NCI-H1105 treated with DMSO at 0.1 percent for 48 hours (cell line): ENCODE measurements at places on chromosomes 12 and 14.

DNA sequence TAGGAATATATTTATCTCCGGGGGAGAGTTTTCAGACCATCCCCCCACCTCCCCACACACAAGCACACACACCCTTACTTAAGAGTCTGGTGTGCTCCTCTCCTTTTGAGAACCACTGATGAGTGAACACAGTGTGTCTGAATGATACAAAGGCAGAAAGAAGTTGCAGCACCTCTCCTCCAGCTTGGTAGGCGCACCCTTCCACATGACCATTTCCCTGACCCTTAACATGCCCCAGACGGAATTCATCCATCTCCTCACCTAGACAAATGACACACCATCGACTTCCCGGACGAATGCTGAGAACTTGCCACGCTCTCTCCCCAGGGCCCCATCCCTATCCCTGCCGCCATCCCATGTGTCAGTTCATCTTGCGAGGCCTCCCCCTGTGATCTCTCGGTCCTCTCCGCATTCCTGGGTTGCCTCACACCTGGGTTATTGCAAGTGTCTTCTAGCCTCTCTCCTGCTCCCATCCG, 3.9 kb downstream of the TNFRSF1A start:
- DNase-seq: no peak

- peak; percentile 88 for DNase-seq
Observed at GRCh38 chr14:103140316-103141109, 17.3 kb downstream of the TNFAIP2 start.

GRCh38 chr12:120078868-120079267, 37.7 kb downstream of the RAB35 start:
- no peak for DNase-seq

GRCh38 chr12:104377514-104377812, 73.9 kb downstream of the EID3 start:
- no peak for DNase-seq

GRCh38 chr12:52975820-52976573, 27.1 kb downstream of the KRT18 start:
- no peak for DNase-seq

DNA sequence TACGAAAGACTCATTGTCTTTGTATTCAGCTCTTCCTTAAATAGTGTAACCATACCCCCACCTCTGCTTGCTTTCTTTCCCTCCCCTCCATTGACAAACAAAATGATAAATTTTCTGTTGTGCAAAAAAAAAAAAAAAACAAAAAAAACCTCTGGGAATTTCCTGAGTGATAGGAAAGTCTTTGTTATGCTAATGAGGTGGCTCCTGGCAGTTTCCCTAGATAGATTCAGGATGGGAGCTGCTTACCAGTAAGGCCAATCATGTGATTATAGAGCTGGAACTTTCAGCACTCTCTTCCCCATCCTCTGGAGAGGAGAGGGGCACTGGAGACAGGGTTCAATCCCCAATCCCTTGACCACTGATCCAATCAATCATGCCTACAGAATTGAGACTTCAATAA, 120.5 kb downstream of the NUAK1 start:
- DNase-seq: no peak

DNA sequence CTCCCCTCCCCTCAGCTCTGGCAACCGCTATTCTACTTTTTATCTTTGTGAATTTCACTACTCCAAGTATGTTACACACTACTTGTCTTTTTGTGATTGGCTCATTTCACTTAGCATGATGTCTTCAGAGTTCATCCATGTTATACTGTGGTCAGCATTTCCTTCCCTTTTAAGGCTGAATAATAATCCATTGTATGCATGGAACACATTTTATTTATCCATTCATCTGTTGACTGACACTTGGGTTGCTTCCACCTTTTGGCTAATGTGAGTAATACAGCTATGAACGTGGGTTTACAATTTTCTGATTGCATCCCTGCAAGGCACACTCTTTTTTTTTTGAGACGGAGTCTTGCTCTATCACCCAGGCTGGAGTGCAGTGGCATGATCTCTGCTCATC, 53.0 kb upstream of the FUT8 start:
- no peak for DNase-seq

GRCh38 chr14:100983710-100984109, 80.2 kb upstream of the RTL1 start:
- DNase-seq: no peak

- no peak for DNase-seq
Observed at GRCh38 chr14:100644383-100644782, 57.2 kb upstream of the BEGAIN start.

- no peak for DNase-seq
Observed at GRCh38 chr12:51676875-51677274, 85.8 kb downstream of the SCN8A start.

- DNase-seq: no peak
Observed at GRCh38 chr12:96007729-96008128, 11.6 kb upstream of the HAL start.

DNA sequence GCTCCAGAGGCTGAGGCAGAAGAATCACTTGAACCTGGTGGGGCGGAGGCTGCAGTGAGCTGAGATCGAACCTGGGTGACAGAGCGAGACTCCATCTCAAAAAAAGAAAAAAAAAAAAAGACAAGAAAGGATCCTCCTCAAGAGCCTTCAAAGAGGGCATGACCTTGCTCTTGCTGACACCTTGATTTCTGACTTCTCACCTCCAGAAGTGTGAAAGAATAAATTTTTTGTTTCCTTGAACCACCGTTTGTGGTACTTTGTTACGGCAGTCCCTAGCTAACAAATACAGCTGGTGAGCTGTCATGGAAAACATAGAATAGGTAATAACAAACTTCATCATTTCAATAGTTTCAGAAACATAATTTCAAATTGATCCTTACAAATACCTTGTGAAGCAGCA, 1.9 kb upstream of the ACTR10 start:
- DNase-seq: no peak

GRCh38 chr12:98653866-98654493, 8.9 kb downstream of the APAF1 start:
- DNase-seq: peak; percentile 70

- DNase-seq: peak; percentile 64
Observed at GRCh38 chr14:21498540-21499526, 12.3 kb downstream of the METTL3 start.

DNA sequence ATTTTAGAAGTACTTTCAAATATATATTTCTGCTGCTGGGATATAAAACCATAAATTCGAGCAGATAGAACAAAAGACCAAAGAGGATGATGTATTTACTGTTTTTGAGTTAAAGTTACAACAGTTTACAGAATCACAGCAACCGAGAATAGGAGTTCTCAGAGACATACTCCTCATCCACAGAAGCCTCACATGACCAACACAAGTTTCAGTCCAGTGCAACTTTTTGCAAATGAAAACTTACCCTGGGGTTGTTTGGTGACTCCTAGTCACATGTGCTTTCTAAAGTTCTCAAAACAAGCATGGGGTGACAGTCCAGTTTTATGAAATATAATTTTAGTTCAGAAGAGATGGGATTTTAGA, 117.1 kb downstream of the PRKCH start:
- DNase-seq: no peak

DNA sequence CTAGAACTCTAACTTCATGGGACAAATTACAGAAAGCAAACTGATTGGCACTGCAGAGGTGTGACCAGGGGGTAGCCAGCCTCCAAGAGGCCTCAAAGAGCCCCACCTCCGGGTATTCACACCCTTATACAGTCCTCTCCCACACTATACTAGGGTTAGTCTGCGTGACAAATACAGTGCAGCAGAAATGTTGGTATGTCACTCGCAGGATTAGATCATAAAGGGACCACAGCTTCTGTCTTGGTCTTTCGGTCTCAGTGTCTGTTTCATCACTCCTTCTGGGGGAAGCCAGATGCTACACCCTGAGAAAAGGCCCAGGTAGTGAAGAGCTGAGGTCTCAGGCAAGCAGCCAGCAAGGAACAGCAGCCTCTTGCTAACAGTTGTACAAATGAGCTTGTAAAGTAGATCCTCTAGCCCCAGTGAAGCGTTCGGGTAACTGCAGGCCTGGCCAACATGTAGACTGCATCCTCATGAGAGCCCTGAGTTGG, 68.9 kb upstream of the SAV1 start:
- no peak for DNase-seq

- DNase-seq: no peak
Observed at GRCh38 chr12:10220398-10221077, 7.9 kb downstream of the GABARAPL1 start.

GRCh38 chr14:81386290-81386745, 13.8 kb downstream of the STON2 start:
- no peak for DNase-seq

DNA sequence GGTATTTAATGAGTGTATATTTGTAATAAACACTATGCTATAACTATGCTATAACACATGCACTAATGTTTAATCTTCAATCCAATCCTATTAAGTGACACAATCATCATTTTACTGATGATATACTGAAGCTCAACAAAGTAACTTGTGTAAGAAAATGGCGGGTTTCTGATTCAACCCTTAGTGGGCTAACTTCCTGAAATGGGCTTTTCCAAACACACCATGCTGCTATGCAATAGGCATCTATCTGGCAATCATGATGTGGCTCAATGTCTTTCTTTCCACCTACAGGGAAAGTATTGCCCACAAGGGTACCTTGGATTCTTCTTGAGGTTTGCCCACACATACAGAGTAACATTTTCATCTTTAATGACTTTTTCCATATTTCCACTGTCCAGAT, 48.3 kb downstream of the DNAI7 start:
- DNase-seq: no peak

DNA sequence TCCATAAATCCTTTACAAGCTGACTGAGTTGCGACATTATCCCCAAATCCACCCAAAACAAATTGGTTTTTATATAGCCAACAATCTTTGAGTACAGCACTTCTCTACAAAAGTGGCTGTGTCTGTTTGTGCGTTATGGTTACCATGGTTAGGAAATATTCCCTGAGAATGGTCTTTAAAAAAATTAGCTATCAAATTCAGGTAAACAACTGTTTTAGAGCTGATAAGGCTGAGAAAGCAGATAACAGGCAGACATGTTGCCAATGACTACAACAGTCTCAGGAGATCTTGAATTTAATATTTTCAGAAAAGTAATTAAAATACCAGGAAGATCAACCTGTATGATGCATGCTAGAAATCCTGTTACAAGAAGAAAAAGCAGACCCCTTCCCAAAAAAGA, 248.0 kb downstream of the RASSF9 start:
- no peak for DNase-seq

GRCh38 chr14:64636208-64636979, 67.8 kb upstream of the PLEKHG3 start:
- peak; percentile 13 for DNase-seq

GRCh38 chr12:132575661-132576060, 34.7 kb downstream of the LRCOL1 start:
- no peak for DNase-seq

GRCh38 chr12:85679296-85679695, 156.9 kb downstream of the RASSF9 start:
- no peak for DNase-seq

- DNase-seq: no peak
Observed at GRCh38 chr14:56065621-56066290, 52.5 kb upstream of the PELI2 start.

DNA sequence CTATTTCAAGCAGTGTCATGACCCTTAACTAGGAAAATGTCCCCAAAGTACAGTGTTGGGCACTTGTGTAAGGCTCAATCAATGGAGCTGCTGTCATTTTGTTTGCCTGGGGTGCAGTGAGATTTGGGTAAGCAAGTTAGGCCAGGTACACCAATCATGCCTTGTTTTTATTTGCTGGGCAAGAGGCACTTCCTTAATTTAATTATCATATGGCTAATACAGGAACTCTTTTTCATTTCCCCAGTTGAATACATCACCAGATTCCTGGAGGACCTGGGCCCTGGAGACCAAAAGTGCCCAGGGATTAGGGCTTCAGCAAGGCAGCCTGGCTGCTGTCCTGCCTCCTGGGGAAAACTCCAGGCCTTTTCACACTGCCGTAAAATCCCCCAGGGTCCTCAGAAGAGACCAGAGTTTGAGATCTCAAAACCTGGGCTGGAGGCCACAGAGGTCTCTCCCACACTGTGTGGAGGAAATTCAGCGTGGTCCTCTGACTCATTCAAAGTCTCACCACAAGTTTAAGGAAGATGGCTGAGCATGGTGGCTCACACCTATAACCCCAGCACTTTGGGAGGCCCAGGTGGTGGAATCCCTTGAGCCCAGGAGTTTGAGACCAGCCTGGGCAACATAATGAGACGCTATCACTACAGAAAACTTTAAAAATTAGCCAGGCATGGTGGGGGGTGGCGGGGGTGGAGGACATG, 28.4 kb upstream of the FOXN3 start:
- DNase-seq: no peak

DNA sequence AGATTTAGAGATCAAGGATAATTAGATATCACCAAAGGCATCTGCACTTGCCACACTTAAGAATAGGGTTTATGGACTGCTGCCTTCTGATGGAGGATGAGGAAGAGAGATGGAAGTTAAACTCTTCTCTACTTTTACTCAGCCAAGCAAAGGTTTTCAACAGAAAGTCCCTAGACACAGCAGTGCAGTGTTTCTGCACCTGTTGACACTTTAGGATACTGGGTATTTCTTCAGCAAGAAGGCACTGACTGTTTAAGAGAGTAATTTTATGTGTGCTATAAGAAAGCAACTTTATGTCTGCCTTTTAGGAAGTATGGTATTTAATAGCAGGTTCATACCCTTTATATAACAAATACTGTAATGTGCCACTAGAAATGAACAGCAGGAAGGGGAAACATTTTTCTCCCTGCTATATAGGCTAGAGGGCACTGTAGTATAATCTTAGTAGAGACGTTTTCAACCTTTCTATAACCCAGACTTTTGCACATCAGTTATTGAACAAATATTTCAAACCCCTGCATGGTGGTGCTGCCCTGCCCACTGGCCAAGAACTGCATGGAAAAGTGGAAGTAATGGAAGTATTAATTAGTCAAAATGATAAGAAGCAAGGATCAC, 225.0 kb upstream of the GRIP1 start:
- DNase-seq: peak; percentile 19

DNA sequence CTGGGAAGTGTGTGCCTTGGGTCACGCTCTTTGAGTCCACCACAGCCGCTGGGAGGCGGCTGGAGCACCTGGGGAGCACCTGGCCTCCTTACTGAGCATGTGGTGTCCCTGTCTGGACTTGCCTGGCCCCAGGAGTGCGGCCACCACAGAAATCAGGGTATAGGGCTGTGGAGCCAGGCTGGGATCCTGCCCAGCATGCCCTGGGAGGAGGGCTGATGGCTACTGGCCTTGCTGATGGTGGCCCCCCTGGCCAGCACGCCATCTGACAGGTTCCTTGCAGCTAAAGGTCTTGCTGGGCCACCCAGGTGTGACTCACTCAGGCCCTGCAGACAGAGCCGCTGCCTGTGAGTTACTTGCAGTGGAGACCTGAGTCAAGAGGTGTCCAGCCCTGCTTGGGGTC, 6.0 kb downstream of the ULK1 start:
- no peak for DNase-seq

GRCh38 chr12:23361971-23362370, 587.5 kb downstream of the SOX5 start:
- no peak for DNase-seq
